Stimulated activated CD4-positive, alpha-beta T cell treated with anti-CD3 and anti-CD28 coated beads, Interleukin-15, amount 100 ng/mL, for 24 hours (primary cell): ENCODE measurements at places on chromosomes 16 and 17.

DNA sequence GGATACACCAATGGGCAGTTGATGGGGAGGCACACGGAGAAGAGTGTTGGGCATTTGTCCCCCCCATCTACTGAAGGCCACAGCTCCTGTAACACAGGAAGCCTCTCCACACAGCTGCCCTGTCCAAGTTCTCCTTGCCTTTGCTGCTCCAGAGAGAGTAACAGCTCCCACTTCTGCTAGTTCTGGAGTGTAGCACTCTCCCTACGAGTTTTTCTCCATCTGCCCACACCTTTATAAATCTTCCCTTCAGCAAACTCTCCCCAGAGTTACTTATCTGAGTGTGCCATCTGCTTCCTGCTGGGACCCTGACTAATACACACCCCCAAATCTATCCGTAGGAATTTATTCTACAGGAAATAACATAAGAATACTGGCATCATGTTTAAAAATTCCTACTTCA, 42.6 kb upstream of the ERN1 start:
- no peak for DNase-seq

DNA sequence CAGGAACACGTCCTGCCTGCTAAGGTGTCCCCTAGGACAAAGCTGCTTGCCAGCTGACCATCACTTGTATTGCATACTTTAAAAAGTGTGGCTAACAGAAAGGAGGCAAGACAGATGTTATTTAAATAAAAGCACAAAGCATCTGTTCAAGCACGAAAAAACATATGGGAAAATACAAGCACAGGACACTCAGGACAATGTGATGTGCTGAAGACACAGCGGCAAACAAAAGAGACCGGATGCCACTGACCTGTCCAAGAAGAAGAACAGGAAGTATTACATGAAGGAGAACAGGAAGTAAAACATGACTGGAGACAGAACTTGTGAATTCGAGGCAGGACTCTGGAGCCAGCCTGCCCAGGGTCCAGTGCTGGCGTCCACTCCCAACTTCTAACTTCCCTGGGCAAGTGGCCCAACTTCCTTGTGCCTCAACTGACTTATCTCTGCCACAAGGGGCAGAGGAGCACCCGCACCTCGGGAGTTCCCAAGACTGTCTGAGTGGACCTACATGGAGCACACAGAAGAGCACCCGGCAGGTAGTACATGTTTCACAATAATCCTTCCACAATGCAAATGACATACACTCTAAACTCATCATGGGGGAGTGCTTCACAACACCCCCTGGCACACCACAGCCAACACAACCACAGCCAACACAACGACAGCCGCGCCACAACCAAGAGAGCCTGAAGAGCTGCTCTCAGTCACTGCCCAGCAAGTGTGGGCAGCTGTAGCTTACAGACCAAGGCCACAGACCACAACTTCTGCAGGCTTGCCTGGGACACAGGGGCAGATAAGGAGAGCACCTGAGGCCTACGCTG, 36.6 kb downstream of the ANKRD11 start:
- no peak for DNase-seq

DNA sequence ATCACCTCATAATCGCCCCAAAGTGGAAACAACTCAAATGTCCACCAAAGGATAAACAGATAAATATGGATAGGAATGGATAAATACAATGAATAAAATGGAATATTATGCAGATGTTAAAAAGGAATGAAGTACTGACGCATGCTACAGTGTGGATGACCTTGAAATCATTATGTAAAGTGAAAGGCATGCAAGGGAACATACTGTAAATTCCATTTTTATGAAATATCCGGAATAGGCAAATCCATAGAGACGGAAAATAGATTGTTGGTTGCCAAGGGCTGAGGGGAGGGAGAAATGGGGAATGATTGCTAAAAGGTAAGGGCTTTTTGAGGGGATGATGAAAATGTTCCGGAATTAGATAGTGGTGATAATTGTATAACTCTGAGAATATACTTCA, 36.0 kb downstream of the STAT5B start:
- no peak for DNase-seq

- DNase-seq, result no peak
Observed at GRCh38 chr17:74480290-74480689, 13.9 kb downstream of the CD300A start.

DNA sequence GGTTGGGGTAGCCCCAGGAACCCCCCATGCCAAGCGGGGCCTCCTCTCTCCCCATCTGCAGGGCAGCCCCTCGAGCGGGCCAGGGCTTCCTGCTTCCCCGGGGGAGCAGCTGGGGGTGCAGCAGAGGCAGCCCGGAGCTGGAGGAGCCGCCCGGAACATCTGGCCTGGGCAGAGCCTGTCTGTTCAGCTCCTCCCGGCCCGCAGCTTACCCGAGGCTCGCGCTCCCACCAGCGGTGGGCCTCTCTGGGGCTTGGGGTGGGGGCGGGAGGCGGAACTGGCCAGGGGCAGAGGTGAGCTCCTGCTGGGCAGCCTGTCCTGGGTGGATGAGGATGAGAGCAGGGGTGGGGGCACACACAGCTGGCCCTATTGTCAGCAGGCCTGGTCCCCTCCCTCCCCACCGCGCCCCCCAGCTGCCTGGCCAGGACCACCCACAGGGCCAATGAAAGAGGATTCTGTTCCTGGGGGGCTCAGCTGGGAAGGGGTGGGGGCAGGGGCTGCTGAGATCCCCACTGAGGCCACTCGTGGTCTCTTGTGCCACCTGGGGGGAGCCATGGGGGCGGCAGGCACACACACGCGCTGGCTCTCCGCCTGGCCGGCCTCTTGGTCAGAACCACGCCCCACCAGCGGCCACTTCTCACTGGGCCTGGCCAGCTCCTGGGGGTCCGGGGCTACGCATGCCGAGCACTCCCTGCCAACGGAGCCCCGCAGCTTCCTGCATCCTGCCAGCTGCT, 34.7 kb downstream of the BAHCC1 start:
- DNase-seq, result no peak

DNA sequence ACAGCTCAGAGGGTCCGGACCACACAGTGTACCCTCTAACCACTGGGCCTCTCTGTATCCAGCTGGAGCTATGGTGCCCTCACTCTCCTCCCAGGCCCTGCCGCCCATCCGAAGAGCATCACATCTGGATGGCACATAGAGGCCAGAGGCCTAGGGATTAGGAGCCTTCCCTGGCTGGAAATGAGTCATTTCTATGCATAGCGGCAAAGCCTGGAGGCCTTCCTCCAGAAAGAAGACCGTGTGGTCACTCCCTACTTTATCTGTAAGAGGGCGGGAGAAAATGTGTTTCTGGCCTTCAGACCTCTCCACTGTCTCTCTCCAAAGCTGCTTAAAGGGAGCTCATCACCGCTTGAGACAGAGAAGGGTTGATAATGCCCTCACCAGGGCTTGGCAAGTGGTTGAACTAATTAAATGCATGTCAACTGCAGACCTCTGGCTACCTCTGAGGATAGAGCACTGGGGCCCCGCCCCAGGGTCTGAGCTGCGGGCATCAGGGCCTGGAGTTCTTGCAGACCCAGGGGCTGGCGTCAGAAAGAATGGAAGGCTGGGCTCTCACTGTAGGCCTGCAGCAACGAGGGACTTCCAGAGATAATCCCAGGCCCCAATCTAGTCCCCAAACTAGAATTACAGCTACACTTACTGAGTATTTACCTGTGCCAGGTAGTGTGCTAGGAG, 122.2 kb downstream of the IRX5 start:
- no peak for DNase-seq

GRCh38 chr17:39995438-39995837, 14.8 kb downstream of the PSMD3 start:
- no peak for DNase-seq

- no peak for DNase-seq
Observed at GRCh38 chr17:82400206-82400605, 17.9 kb upstream of the HEXD start.

DNA sequence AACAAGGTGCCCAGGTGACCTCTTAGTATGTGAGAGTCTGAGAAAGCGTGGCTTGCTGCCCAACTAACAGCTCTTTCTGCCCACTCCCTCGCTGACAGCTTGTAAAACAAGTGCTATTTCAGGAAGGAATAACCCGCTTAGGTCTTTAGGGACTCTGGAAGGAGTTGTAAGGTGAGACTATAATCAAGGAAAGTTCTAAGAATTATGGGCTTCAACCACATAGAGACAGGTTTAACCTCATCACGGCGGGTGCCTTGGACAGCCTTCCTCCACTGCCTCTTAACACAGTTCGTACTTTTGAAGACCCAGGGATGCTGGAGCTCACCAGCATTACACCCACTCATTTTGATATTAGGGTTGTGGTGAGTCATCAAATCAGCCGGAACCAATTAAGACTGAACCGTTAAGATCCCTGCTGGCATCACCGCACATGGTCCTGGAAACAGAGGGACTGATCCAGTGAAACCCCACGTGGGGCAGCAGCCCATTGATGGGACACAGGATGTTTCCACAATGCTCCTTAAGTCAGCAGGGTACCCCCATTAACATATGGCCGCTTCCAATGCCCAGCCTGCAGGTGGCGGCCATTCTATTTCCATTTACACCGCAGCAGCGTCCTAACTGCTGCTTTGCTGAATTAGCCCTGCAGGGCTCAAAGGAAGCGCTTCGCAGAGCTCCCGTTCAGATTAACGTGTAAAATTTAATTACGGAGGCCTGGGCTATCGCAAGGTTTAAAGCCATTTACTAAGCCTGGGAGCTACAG, 176.6 kb upstream of the SDK2 start:
- DNase-seq, result no peak

GRCh38 chr17:5794881-5795506, 210.7 kb upstream of the NLRP1 start:
- DNase-seq, result no peak

DNA sequence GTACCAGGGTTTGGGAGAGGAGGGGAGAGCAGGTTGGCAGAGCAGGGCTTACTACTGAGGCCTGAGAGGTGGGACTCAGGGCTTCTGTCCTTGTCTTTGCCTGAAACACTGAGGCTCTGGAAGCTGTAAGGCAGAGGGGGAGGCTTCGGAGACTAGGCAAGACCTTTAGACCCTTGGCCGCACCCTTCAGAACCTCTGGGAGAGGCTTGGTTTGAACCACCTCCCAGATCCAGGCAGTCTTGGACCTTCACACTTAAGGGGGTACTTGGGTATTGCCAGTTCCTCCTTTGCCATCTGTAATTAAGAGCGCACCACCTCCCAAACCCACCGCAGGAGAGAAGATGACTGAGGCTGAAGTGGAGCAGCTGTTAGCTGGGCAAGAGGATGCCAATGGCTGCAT, 12.9 kb downstream of the MYL4 start:
- DNase-seq, result no peak

GRCh38 chr16:73171380-73171779, 123.5 kb upstream of the ZFHX3 start:
- DNase-seq, result no peak

DNA sequence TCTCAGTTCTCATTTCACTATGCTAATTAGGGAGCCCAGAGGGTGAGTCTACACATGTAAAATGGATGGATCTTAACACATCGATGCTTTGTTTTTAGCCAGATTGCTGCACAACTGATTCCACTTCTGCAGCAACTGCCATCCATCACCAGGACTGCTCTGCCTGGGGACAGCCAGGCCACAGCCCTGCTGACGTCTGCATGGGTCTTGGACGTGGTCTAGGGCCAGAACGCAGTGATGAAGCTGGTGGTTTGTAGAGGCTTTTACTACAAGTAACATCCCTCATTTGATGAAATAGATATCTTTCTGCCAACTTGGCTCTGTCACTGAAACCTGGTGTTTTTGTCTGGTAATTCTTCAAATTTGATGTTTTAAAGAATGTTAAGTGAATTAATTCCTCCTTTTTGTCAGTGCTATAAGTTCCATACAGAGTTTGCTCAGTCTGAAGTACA, 50.6 kb downstream of the MARCHF10 start:
- DNase-seq, result no peak

DNA sequence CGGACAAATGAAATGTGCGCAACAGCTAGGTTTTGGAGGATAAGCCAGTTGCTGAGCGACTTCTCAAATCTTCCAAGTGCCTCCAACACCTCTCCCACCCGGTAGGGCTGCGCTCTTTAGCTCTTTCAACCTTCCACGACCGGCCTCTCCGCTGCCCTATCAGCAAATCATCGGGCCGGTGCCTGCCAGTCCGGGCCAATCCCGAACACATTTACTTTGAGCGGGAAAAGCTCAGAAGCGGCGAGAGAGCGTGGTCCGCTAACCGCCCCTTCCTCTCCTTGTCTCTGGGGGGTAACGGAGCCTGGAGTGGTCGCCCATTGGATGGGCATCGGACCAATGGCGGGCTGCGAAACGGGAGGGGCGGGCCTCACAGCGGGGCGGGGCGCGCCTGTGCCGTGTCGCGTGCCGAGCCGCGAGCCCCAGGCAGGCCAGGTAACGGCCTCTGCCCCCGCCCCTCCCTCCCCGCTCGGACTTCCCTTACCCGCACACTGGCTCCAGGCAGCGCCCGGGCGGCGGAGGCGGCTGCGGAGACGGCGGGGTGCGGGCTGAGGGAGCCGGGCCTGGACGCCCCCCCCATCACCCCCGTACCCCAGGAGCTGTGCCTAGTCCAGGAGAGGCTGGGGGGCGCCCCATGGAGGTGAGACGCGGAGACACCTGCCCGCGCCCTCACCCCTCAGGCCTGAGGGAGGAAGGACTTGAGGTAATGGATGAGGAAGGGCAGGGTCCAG, at the start of gene MEIOC:
MEIOC (plus strand) TSS at position 486 of the 728 bp plus-strand sequence; CDS start at position 632, 146 bp downstream.
- DNase-seq, result peak; percentile 65

DNA sequence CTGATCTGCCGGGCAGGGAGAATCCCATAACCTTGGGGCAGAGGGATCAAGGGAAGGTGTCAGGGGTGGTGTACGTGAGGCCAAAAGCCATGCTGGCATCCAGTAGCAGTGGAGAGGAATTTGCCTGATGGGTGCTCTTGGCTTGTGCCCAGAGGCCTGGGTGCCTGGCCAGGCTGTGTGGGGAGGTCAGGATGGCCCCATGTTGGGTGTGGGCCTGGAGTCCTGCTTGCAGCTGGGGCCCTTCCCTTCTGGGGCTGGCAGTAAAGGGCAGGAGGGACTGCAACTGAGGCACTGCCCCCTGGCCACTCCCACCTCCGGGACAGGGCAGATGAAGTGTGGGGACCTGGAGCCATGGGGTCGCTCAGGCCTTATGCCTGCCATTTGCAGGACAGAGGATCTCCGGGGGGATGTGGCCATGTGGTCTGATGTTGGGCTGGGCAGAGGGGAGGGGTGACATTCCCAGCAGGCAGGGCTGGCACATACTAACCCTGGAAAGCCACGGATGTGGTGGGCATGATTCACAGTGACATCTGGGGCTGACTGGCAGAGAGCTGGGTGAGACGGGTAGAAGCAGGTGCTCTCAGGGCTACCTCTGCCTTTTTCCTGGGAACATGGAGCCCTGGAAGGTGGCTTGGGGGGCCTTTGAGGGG, 3.5 kb downstream of the FMNL1 start:
- DNase-seq, result peak; percentile 73

- peak; percentile 41 for DNase-seq
Observed at GRCh38 chr17:75504347-75505151, 10.8 kb downstream of the CASKIN2 start.

GRCh38 chr16:79599837-79600637, 500 bp downstream of the MAF start:
- DNase-seq, result peak; percentile 60

- DNase-seq, result no peak
Observed at GRCh38 chr16:50315346-50315997, 49.1 kb downstream of the ADCY7 start.

DNA sequence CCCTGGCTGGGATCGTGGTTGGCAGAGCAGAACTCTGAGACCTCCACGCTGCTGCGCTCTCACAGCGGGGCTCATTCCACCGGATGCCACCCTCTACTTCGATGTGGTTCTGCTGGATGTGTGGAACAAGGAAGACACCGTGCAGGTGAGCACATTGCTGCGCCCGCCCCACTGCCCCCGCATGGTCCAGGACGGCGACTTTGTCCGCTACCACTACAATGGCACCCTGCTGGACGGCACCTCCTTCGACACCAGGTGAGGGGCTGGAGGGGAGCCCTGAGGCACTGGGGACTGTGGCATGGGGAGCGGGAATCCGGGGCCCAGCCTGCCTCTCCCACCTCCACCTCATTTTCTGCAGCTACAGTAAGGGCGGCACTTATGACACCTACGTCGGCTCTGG, 5.2 kb downstream of the FKBP10 start:
- no peak for DNase-seq
